ENCODE measurements at places on chromosomes 16 and 17. TPM values are rescaled to one million over a fixed set of nuclear protein-coding genes. Genes with fewer than 3 reads are reported as not detected.

Gene TBC1D3I
- total RNA-seq, result 0.63 TPM

Gene KLHL10
- not detected for total RNA-seq

Gene TMC6
- total RNA-seq, result 86.1 TPM

Gene RNF222
- total RNA-seq, result not detected

Gene CTNS
- total RNA-seq, result 9.8 TPM

Gene MYCBPAP
- total RNA-seq, result 1.0 TPM

Gene NOD2
- 0.91 TPM for total RNA-seq

Gene NPIPA8
- not detected for total RNA-seq

Gene HP
- total RNA-seq, result 35.2 TPM

Gene KRTAP17-1
- total RNA-seq, result not detected

Gene KRT28
- total RNA-seq, result not detected

Gene CFAP119
- total RNA-seq, result 1.0 TPM

Gene TAT
- total RNA-seq, result not detected

Gene DPEP3
- total RNA-seq, result not detected

Gene SYT17
- total RNA-seq, result 0.91 TPM

Gene FLYWCH2
- 59.9 TPM for total RNA-seq

Gene TPPP3
- 7.0 TPM for total RNA-seq

Gene SPECC1
- total RNA-seq, result 18.4 TPM

Gene KRTAP4-3
- total RNA-seq, result not detected

Gene CSH2
- not detected for total RNA-seq

Gene CCL16
- not detected for total RNA-seq

Gene AXIN2
- total RNA-seq, result 12.9 TPM

Gene LRRC75A
- 1.6 TPM for total RNA-seq

Gene HOXB7
- total RNA-seq, result 0.75 TPM

Gene TMC7
- 1.8 TPM for total RNA-seq

Gene KRTAP3-1
- total RNA-seq, result not detected

Gene ZP2
- total RNA-seq, result not detected

Gene TBC1D16
- total RNA-seq, result 17.7 TPM

Gene NARF
- total RNA-seq, result 59.5 TPM

Gene NTN1
- 17.3 TPM for total RNA-seq

Gene PRSS8
- 0.36 TPM for total RNA-seq

Gene GNG13
- not detected for total RNA-seq

Gene C16orf92
- total RNA-seq, result not detected

Gene NATD1
- 21.6 TPM for total RNA-seq

Gene C17orf78
- total RNA-seq, result not detected

Gene WNT9B
- 0.19 TPM for total RNA-seq

Gene MT4
- not detected for total RNA-seq

Gene NPIPA5
- total RNA-seq, result 6.0 TPM

Gene CBFA2T3
- total RNA-seq, result 10.6 TPM

Gene CEMP1
- not detected for total RNA-seq

Gene PIPOX
- total RNA-seq, result 5.2 TPM

Gene RNF227
- total RNA-seq, result 0.83 TPM

Gene FBXW10
- total RNA-seq, result not detected

Gene PRAC2
- total RNA-seq, result not detected

Gene SMIM36
- not detected for total RNA-seq

Gene SOCS1
- total RNA-seq, result 3.3 TPM

Gene KRT24
- total RNA-seq, result not detected

Gene TBX2
- 11.7 TPM for total RNA-seq

Gene SRL
- 760 TPM for total RNA-seq

Gene EZH1
- 30.6 TPM for total RNA-seq

Gene IRX5
- 32.2 TPM for total RNA-seq

Gene CIBAR2
- not detected for total RNA-seq
